ENCODE measurements at places on chromosomes 3 and 15. TPM values are rescaled to one million over a fixed set of nuclear protein-coding genes. Genes with fewer than 3 reads are reported as not detected.

The PHLDB2 gene
- 19.7 TPM for polyA plus RNA-seq

The CMTM8 gene
- polyA plus RNA-seq, result 24.5 TPM

DNA sequence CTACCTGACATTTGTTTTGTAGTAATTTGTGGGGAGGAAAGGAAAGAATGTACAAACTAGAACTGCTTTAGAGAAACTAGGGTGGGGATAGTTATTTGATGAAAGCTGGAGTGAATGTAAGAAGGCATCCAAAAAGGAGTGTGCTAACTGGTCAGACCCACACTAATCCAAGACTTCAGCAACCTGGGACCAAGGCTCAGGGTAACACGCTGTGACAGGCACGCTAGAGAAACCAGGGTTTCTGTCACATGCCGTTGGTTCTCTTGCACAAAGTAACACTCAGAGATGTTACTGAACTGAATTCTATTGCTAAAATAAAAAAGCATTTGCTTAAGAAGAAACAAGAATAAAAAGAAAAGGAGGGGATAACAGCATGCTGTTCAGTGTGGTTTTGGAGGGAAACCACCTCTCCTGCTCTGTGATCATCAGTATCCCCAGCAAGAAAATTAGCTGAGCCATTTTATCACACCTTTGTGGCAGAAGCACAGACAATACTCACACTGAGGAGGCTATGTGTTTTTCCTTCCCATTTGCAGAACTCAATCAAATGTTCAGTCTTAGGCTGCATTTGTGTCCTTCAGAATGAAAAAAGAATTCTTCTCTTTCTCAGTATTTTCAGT is 2.8 kb upstream of the CCDC80 start:
- DNase-seq, result no peak

DNA sequence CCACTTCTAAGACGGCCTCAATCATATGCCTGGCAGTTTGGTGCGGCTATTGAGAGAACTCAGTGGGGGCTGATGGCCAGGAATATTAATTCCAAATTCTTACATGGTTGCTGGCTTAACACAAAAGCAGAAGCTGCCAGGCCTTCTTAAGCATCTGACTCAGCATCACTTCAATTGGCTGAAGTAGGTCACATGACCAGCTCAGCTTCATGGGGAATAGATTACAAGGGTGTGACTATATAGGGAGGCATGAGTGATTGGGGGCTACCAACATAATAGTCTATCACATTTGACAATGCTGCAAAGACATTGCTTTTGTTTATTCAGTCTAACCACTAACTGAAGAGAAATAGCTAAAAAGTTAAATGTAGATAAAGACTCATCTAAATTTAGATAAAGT is 101.6 kb upstream of the ANKRD28 start:
- DNase-seq, result no peak

- no peak for DNase-seq
Observed at GRCh38 chr3:197881270-197881969, 68.6 kb upstream of the RPL35A start.

GRCh38 chr3:73385568-73385967 is 239.2 kb downstream of the PDZRN3 start:
- no peak for DNase-seq

DNA sequence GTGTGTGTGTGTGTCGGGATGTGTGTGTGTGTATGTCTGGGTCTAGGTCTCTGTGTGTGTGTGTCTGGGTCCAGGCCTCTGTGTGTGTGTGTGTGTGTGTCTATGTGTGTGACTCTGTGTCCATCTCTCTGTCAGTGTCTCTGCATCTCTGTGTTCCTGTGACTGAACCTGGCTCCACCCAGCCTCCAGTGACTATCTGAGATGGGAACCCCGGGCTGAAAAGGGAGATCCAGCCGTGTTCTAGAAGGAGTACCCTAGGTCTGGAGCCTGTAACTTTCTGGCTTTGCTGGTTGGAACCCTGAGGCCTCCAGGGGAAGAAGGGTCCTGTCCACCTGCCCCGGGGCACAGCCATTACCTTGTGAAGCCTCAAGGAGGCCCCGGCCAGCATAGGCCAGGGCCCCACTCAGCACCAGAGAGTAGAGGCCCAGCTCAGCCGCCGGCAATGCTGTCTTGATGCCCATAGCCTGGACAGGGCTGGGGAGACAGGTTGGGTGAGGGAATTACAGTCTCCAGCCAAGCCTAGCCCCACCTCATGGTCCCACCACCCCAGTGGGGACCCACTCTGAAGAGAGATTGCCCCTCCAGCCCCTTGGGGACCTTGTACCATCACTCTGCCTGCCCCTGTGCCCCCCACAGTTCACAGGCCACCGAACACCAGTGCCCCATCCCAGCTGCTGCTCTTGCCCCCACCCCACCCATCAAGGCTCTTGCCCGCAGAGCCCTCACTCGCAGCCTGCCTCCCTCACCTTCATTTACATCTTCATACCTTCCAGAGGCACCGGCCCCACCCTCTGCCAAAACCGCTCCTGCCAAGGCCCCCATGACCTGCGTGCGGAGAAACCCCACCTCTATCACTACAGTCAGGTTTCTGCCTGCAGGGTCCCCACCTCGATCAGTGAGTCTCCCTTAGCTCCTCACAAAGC is 2.0 kb downstream of the HHATL start:
- no peak for DNase-seq

DNA sequence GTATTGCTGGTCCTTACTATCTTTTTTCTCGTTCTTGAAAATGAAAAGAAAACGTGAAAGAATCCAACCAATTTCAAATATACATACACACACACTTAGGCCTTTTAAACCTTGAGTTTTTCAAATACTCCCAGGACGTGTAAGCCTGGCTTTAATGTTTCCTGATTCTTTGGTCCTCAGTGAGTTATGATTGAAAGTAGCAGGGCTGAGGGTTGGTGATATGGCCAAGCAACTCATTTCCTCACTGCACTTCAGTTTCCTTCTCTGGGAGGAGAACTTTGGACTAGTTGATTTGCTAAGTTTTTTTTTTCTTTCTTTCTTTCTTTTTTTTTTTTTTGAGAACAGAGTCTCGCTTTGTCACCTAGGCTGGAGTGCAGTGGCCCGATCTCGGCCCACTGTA is 34.6 kb downstream of the CHD2 start:
- no peak for DNase-seq

DNA sequence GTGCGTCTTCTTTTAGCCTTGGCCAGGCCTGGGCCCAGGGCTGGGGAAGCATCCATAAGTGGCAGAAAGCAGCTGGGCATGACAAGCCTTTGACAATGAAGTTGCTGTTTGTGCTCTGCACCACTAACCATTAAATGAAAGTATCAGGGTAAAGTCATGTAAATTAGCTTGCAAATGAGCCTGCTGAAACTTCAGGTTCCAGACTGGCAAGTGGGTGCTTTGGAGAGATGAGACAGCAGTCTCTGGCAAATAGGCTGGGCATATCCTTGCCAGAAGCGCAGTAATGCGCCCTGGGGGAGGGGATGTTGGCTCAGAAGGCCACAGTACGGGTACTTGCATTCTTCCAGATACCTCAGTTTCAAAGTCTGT is 40.7 kb downstream of the RAB6B start:
- DNase-seq, result no peak

Measured in lung (tissue), 17 donors.